ENCODE measurements at places on chromosomes 6 and 20.

GRCh38 chr6:143098054-143098671 is 37.5 kb downstream of the AIG1 start:
- DNase-seq, result no peak

DNA sequence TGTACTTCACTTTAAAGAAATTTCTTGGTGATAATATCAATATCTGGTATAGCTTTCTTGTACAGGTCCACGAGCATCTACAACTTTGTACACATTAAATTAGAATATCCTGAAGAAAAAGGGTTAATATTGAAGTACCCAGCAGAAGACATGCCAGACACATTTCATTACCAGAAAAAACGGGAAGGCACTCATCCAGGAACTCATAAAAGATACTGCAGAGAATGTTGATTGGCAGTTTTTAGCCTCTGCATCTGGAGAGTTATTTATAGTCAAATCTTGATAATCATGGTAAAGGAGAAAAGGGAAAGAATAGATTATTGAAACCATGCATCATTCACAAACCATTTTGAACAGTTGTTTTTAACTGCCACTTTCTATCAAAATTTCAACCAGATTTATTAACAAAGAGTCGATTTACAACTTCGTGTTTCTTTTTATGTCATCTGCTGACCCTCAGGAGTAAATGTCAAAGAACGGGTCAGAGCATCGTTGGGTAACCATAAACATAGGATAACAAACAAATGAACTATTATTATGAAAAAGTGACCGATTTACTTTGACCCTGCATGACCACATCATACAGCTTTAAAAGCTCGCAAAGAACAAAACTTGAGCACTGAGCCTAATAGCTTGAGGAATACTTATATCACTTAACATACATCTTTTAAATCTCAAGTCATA is 229.2 kb upstream of the SGK1 start:
- no peak for DNase-seq

GRCh38 chr6:109445382-109445781 is 4.9 kb downstream of the SMPD2 start:
- no peak for DNase-seq

DNA sequence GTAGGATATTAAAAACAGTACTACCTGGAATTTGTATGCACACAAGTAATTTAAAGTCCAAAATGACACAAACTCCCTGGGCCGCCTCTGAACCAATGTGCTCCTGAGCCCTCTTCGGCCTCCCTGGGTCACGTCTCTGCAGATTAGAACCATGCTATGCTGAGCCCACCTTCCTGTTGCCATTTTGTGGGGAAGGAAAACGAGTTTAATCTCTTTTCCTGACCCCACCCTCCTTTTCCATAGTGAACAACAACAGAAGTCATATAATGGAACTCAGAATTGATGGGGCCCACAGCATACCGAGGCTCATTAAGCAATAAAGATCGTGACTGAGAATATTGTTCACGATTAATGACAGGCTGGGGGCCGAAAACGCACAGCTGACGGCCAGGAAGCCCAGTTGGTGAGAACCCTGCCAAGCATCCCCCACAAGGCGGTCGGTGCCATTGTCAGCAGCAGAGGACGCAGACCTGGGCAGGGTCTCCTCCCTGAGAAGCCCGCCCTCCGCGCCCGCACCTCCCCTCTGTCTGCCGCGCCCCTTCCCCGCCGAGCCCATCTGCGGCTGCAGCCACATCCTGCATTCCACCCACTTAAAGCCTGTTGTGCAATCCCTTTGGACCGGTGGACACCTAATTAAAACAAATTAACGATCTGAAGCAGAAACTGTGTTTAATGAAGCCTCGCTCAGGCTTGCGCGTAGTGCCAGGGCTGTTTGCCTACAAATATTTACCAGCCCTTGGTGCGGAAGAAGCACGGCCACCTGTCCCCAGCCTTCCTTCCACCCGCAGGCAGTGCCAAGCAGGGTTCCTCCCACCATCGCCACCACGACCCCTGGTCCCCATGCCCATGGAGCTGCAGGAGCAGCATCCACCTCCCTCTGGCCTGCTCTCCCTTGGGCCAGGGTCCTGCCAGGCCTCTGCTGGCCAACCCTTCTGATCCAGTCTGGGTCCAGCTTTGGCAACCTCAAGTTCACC is 68.1 kb downstream of the DLL1 start:
- no peak for DNase-seq
